Neural crest cell (in vitro differentiated cells): ENCODE measurements at places on chromosomes 1 and 21. TPM values are rescaled to one million over a fixed set of nuclear protein-coding genes. Genes with fewer than 3 reads are reported as not detected.

DNA sequence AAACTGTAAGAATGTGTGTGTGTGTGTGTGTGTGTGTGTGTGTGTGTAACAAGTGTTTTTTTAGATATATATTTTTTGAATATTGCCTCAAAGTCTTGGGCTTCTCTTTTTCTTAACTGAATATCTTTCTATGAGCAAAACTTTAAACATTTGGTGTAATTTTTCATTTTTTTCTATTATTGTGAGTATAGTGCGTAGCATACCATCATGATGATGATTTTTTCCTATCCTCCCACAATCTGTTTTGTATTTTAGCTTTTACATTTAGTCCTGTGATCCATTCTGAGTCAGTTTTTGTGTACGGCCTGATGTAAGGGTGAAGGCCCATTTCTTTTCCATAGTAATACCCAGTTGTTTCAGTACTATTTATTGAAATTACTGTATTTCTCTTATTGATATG lies 680.6 kb downstream of the TTLL7 start:
- no peak overlapping the region for H3K27ac ChIP-seq
- H3K36me3 ChIP-seq, result no peaks in the 10 kb centered on the region
- no peaks in the 10 kb centered on the region for H3K27me3 ChIP-seq

Gene GPR3
- total RNA-seq, result 6.1 and 7.0 TPM in 2 replicates

Gene KRTAP12-2
- not detected in 2 replicates for total RNA-seq

GRCh38 chr1:227411066-227411465 lies 92.8 kb upstream of the CDC42BPA start:
- no peak overlapping the region for H3K4me3 ChIP-seq
- no peak overlapping the region for H3K27ac ChIP-seq
- H3K4me1 ChIP-seq, result no peaks in the 10 kb centered on the region
- H3K36me3 ChIP-seq, result no peaks in the 10 kb centered on the region
- no peak for DNase-seq

GRCh38 chr1:58929671-58930325 lies 146.0 kb upstream of the JUN start:
- no peak overlapping the region for H3K27ac ChIP-seq
- H3K36me3 ChIP-seq, result no peaks in the 10 kb centered on the region

Gene TP73
- 1.5 and 2.1 TPM in 2 replicates for total RNA-seq

GRCh38 chr1:194734970-194735369 lies 1548.6 kb upstream of the B3GALT2 start:
- H3K4me3 ChIP-seq, result no peak overlapping the region
- no peak overlapping the region for H3K27ac ChIP-seq
- no peaks in the 10 kb centered on the region for H3K36me3 ChIP-seq
- H3K4me1 ChIP-seq, result peaks cover 14% of the 10 kb centered on the region
- no peaks in the 10 kb centered on the region for H3K27me3 ChIP-seq

DNA sequence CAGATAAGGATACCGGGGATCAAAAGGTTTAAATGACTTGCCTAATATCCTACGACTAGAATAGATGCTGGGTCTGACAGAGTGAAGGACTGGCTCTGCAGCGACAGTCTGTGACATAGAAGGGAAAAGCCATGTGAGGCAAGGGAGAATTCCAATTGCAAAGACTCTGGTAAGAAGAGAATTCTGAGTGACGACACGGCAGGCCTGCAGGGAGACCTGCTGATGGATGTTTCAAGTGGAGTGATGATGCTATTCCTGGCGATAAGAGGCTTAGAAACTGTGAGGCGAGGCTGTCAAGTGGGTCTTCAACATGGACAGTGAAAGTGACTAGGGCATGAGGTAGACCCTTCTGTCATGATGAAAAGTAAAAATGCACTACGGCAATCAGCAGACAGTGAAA lies 176.6 kb upstream of the PBX1 start:
- no peak for DNase-seq
- no peaks in the 10 kb centered on the region for H3K27me3 ChIP-seq
- H3K4me3 ChIP-seq, result no peak overlapping the region
- no peaks in the 10 kb centered on the region for H3K4me1 ChIP-seq
- H3K36me3 ChIP-seq, result no peaks in the 10 kb centered on the region

GRCh38 chr1:228763561-228763960 lies 28.3 kb downstream of the RHOU start:
- H3K4me1 ChIP-seq, result peaks cover 19% of the 10 kb centered on the region
- H3K36me3 ChIP-seq, result no peaks in the 10 kb centered on the region
- no peak overlapping the region for H3K27ac ChIP-seq
- no peak for DNase-seq
- H3K4me3 ChIP-seq, result no peak overlapping the region
- H3K27me3 ChIP-seq, result peaks cover 2% of the 10 kb centered on the region

Gene C2CD4D
- total RNA-seq, result 0.39 and 0.40 TPM in 2 replicates
